Immature natural killer cell (primary cell): ENCODE measurements at places on chromosomes 7 and 10.
A peak's percentile ranks its signal among the peaks of the same experiment; 100 is the strongest.

- DNase-seq, result no peak
Observed at GRCh38 chr7:23544913-23545354, 13.2 kb upstream of the TRA2A start.

GRCh38 chr7:33644489-33644888, 260.9 kb upstream of the BMPER start:
- no peak for DNase-seq

- no peak for DNase-seq
Observed at GRCh38 chr10:124521429-124521871, 59.8 kb downstream of the LHPP start.

GRCh38 chr7:131546126-131546525, 10.3 kb downstream of the PODXL start:
- no peak for DNase-seq

- peak; percentile 31 for DNase-seq
Observed at GRCh38 chr7:149291036-149291780, 29.2 kb downstream of the ZNF783 start.

DNA sequence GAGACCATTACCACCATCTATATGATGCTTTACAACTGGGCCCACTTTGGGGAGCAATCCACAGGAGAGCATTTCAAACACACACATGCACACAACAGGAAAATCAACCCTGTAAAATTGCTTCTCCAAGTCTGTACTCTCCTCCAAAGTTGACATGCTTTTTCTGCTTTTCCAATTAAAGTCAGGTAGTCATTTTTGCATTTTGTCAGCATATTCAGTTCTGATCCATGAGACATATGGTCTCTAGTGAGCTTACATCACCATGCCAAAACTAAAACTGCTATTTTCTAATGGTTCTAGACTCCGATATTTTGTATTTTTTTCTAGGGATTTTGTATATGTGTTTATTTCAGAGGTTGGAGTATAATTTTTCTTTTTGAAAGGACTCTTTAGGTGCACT, 373.5 kb upstream of the LRRTM3 start:
- DNase-seq, result no peak

GRCh38 chr7:127769696-127770400, 117.9 kb downstream of the SND1 start:
- DNase-seq, result no peak

- DNase-seq, result no peak
Observed at GRCh38 chr10:118430190-118430589, 88.1 kb upstream of the FAM204A start.

DNA sequence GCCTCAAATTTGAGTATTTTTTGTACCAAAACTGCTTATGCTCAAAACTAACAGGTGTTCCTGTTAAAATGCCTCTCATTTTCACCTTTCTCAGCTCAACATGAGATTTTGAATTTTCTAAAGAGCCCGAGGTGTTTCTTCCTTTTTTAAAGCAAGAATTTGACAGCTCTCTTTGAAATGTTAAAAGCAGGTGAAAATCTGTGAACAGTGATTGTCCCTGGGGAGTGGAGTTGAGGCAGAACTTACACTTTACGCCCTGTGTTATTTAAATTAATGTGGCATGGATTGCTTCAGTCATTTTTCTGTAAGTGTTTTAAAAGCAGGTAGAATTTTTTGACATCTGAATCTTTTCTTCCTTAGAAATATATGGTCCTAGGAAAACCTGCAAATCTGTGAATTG, 9.2 kb upstream of the GPR15LG start:
- no peak for DNase-seq

- DNase-seq, result peak; percentile 38
Observed at GRCh38 chr7:101128040-101128834, 1.3 kb downstream of the SERPINE1 start.

DNA sequence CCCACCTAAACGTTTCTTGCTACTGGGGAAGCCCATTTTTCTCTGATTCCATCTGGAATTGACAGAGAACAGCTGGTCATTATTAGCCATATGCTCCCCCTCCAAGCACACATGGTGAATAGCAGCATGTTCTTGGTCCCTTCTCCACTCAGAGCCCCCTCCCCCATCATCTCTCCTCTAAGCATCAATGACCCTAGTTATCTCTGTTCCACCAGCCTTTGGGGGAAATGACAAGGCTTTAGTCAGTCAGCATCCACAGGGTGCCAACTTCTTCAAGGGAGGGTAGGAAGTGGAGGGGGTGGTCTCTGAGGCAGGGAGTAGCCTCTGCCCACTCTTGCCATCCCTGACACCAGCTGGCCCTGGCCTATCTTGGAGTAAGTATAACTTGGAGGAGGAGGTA, 163.1 kb downstream of the UBE2H start:
- DNase-seq, result no peak

- no peak for DNase-seq
Observed at GRCh38 chr7:122790591-122790990, 87.9 kb upstream of the RNF148 start.

DNA sequence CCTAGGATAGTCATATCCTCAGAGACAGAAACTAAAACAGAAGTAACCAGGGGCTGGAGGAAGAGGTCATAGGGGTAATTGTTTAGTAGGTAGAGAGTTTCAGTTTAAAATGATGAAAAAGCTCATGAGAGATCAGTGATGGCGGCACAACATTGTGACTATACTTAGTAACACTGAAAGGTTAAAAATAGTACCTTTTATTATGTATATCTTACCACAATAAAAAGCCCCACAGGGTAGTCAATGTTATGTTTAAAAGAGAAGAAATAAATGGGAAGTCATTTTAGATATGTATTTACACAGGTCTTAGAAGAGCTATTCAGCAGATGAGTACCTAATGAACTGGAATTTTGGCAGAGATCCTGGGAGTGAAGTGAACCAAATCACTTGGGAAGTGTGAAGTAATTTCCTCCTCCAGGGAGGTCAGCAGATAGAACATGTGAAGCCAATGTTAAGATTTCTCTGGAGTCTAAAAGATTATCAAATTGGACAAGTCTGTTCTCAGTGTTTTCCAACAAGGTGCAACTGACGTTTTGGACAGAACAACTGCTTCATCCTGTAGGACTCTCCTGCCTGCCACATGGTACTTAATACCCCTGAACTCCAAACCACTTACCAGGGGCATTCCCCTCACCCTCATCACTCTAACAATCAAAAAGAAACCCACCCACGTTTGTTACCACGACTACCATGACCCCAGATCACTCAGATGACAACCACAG, 6.4 kb downstream of the CDCA7L start:
- DNase-seq, result no peak

DNA sequence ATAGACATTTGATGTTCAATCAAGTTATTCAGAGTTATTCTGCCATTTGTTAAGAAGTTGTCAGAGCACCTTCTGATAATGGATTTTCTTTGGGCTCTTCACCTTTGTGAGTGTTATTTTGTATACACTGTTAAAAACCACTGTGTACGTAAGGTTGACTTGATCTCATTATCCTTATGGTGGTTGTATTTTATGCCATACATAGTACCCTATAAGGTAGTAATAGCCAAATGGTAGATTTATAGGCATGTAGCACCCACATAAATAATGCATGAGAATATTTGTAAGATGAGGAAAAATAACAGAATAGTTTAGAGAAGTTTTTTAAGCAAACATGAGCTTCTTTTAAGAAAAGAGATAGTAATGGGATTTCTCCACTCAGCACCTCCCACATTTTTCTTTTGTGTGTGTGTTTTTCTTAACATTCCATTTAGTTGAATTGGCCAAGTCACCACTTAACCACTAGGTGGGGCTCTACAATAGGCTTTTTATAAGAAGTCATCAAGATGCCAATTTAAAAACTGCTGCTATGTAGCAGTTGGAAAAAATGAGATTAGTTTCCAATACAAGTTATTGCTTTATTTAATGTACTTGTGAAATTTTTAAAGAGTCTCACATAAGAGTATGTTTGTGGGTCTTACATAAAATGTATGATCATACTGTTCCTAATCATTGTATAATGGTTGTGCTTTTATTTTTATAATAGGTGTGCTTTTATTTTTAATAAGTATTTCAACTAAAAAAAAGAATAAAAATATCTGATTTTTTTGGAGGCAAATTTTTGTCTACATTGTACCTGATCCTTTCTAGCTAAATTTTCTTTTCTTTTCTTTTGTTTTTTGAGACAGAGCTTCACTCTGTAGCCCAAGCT, 41.1 kb upstream of the STMP1 start:
- peak; percentile 18 for DNase-seq

DNA sequence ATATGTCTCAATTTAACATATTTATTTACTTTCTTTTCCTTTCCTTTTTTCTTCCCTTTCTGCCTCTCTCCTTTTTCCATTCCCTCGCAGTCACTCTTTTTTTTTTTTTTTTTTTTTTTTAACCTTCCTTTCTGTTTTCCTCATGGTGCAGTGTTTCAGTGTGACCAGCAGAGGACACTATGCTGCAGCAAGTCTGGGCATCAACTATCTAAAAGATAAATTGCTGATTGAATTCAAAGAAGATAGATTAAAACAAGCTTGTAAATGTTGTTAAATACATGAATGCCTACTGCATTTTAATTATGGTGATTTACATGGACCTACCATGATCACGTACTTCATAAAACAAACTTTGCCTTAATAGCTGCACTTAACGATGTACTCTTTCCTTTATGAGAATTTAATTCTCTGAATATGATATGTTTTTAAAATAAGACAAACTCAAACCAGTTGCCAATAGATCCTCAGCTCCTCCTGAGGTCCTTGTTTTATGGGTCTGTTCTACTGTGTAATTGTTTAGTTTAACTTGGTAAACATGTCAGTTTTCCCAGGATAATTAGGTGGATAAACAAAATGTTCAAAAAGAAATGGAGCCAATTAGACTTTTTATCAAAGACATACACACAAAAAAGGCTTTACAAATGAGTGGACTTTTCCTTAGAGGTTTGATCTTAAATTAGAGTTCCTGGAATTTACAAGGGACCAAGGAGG, 101.0 kb upstream of the AGR3 start:
- DNase-seq, result peak; percentile 28

- DNase-seq, result no peak
Observed at GRCh38 chr7:103996639-103997038, 7.2 kb upstream of the RELN start.

- DNase-seq, result no peak
Observed at GRCh38 chr10:70984986-70985722, 96.8 kb upstream of the PCBD1 start.

DNA sequence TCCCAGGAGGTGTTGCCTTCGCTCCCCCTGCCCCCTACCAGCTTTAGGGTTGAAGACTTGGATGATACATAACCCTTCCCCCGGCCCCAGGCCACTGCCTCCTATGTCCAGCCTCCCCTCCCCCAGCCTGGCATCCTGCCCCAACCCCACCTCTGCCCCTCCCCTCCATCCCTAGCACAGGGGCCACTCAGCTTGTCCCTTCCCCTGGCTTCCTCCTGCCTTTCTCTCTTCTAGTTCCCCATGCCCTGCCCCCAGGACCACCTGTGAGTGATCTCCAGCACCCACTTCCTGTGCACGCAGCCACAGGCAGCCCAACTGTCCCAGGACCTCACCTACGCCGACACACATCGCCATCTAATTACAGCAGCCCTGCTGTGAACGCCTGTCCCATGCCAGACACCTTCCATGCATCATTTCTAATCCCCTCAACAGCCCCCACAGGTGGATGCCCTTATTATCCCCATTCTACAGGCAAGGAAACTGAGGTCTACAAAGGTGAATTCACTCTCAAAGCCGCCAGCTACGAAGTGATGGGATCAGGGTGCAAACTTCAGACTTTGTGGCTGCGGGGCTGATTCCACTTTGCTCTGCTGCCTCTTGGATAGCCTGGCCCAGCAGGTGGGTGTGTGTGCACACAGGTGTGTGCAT, 82.4 kb upstream of the CHST15 start:
- DNase-seq, result no peak

DNA sequence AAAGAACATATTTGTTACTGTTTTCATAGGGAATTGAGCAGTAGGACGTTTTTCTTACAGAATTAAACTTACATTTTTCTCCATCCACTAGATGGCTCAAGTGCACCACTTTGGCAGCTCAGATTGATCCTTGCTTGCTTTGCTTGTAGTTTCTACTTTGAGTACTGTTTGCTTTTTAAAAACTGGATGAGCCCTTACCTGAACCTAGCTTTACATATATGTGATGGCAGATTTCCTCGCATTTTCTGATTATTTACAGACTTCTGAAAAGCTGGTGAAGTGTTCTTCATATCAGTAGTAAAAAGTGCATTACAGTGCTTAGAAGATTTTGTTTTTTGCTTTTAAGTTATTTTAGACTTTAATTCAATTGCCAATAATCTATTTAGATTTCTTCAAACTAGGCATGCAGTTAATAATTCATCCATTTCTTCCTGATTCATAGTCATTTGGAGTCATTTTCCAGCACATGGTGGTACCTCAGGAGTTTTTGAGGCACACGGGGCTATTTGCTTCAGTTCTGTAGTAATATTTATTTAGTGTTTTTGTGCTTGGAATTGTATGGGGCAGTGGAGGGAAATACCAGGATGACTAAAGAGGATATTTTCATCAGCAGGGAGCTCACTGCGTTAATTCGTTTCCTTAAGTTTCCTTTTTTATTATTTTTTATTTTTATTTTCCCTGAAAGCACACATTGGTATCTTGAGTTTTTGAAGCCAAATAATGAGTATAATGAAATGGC, 57.3 kb downstream of the MAPK8 start:
- peak; percentile 34 for DNase-seq

- no peak for DNase-seq
Observed at GRCh38 chr7:3152714-3153113, 109.0 kb upstream of the CARD11 start.

DNA sequence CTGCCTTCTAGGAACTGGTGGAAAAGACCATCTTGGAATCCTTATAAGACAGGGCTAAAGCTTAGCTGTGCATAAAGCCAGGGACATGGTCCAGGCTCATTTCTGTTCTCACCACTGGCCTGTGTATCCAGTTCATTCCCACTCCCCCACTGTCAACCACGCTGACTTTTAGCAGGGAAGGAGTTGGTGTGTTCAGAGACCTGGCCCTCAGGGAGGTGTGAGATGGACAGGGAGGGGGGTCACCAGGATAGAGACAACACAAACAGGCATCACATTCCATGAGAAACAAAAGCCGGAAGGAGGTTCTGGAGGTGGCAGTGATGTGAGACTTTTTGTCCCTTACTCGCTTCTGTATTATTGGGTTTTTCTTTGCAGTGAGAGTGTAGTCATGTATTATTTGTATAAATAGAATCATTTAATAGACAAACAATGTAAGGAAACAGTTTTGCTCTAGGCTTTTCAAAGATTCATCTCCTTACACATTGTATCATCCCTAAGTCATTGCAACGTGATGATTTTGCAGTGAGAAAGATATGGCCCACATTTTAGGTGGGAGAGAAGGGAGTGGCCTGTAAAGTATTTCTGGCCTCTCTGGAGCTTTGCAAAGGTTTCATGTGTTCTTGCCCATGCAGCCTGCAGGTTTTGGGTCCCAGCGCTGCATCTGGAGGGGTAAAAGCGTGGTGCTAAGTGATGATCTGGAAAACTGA, 52.0 kb downstream of the EEPD1 start:
- DNase-seq, result no peak

- no peak for DNase-seq
Observed at GRCh38 chr10:89454561-89455347, 40.4 kb downstream of the IFIT5 start.

- no peak for DNase-seq
Observed at GRCh38 chr10:123100030-123100762, 35.6 kb upstream of the HMX3 start.

- DNase-seq, result no peak
Observed at GRCh38 chr7:150381096-150381495, 2.0 kb downstream of the ZNF775 start.
